Suprapubic skin (tissue), 4 donors: ENCODE measurements at places on chromosomes 13 and 19. TPM values are rescaled to one million over a fixed set of nuclear protein-coding genes. Genes with fewer than 3 reads are reported as not detected.

DNA sequence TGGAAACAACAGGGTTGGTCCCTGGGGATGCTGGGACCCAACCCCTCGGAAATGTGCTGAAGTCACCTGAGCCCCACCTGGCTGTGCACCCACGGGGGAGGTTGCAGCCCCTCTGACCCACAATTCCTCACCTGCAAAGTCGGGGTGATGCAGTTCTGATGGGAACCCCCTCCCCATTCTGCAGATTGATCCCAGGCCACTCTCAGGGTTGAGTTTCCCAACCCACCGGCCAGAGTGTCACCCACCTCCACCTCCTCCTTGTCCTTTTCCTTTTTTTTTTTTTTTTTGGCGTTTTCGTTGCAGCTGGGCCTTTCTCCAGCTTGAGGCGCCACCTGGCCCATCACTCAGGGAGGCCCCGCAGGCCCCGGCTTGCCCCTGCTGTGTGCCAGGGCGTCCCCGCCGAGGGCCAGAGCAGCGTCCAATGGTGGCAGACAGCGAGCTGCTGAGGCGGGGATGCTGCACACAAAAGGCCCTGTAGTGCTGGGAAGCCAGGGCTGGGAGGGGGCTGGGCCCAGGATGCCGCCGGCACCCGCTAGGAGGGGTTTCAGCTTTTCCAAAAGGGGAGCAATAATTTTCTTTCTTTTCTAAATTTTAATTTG, 4.6 kb downstream of the PIK3R2 start:
- H3K36me3 ChIP-seq, result peaks cover 6% of the 10 kb centered on the region
- H3K4me1 ChIP-seq, result peaks cover 77% of the 10 kb centered on the region
- DNase-seq, result no peak
- no peaks in the 10 kb centered on the region for H3K27me3 ChIP-seq
- H3K27ac ChIP-seq, result no peak overlapping the region

Gene GPR18
- total RNA-seq, result not detected

DNA sequence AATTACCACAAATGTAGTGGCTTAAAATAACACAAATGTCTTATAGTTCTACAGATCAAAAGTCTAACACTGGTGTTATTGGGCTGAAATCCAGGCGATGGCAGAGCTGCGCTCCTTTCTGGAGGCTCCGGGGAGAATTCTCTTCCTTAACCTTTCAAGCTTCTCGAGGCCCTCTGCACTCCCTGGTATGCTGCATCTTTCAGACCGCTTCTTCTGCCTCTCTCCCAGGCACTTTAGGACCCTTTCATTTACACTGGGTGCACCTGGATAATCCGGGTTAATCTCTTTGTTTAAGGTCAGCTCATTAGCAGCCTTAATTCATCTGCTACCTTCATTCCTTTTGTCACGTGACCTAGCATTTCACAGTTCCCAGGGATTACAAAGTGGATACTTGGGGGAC, 211.3 kb upstream of the RFC3 start:
- no peak overlapping the region for H3K27ac ChIP-seq
- no peaks in the 10 kb centered on the region for H3K4me1 ChIP-seq
- no peaks in the 10 kb centered on the region for H3K36me3 ChIP-seq
- no peak overlapping the region for H3K4me3 ChIP-seq

DNA sequence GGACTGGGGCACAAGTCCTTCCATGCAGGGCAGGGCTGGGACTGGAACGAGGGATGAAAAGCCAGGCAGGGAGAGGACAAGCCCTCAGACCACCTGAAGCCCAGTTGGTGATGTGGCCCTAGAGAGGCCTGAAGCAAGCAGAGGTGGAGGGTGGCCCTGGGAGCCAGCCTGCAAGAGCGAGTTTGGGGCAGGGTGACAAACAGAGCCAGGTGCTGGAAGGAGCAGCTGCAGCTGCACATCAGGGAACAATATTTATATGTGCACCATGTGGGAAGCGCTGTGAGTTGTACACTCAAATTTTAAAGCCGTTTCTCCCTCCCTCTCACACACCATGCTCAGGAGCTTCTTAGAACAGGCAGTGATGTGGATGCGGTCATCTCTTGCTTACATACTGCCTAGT, 67.8 kb downstream of the FGF9 start:
- no peaks in the 10 kb centered on the region for H3K36me3 ChIP-seq
- peaks cover 6% of the 10 kb centered on the region for H3K4me1 ChIP-seq
- H3K4me3 ChIP-seq, result no peak overlapping the region
- peaks cover 4% of the 10 kb centered on the region for H3K27me3 ChIP-seq
- DNase-seq, result no peak

GRCh38 chr19:55487924-55488687, at the start of gene SSC5D:
TSS of gene SSC5D (plus strand) at chr19:55488436. CDS start at chr19:55488590, 154 bp downstream.
- peaks cover 5% of the 10 kb centered on the region for H3K27me3 ChIP-seq
- H3K27ac ChIP-seq, result peak within 1 kb of the TSS; percentile 83
- H3K36me3 ChIP-seq, result peaks cover 3% of the 10 kb centered on the region

DNA sequence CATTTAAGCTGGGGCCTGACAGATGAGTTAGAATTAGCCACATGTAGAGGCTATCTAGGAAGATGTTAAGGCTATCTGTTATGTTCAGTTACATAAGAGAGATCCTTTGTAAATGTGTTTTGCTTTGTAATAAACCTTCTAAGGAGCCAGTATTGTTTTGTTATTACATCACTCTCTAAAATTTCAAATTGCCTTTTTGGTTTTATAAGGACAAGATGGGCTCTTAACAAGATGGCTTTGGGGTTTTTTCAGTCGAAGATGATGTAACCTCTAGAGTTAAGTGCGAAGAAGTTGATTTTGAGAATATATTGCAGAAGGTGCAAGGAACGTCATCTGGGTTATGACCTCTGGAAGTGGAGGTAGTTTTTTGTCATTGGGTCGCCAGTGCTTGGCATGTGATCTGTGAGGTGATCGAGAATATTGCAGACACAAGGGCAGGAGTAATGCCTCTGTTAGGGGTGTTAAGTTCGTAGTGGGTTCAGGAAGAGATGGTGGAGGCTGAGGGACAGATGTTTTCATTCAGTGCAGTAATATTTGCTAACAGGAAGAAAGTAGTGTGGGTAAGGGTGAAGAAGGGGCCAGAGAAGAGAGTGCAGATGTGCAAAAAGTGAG, 12.7 kb downstream of the LSM14A start:
- H3K4me1 ChIP-seq, result peaks cover 70% of the 10 kb centered on the region
- H3K27me3 ChIP-seq, result no peaks in the 10 kb centered on the region
- H3K27ac ChIP-seq, result no peak overlapping the region
- peaks cover 4% of the 10 kb centered on the region for H3K36me3 ChIP-seq

- H3K36me3 ChIP-seq, result no peaks in the 10 kb centered on the region
- H3K27ac ChIP-seq, result peak overlapping the region; percentile 89
- H3K4me1 ChIP-seq, result peaks cover 49% of the 10 kb centered on the region
- peak overlapping the region; percentile 32 for H3K4me3 ChIP-seq
- DNase-seq, result peak; percentile 80
Observed at GRCh38 chr19:3670796-3671679, 29.2 kb downstream of the PIP5K1C start.

DNA sequence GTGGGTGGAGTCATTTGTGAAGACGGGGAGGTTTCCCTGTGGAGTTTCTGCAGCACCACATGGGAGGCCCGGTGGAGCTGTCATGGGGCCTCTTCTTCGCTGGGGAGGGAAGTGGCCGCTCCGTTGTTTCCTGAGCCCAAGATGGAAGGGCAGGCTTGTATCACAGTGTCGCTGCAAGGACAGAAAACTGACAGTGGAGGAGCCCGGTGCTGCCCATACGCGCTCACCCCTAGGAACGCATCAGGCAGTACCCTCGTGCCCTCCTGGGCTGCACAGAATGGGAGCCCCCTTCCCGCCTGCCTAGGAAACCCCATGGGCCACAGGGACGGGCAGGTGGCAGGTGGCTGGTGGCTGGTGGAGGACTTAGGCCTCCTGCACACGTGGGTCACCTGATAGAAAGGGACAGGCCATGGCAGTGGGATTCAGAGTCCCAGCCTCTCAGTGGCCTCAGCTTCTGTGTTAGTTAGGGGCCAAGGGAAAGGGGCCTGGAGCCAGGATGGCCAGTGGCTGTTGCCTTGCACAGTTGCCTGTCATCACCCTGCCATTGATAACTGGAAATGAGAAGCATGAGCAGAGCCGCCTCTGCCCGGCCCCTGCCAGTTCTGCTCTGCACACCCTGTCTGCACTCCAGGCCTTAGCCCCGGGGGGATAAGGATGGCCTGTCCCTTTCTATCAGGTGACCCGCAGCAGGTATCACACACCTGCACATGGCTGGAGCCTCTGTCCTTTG, 7.6 kb downstream of the COL4A2 start:
- peaks cover 23% of the 10 kb centered on the region for H3K27me3 ChIP-seq
- H3K27ac ChIP-seq, result no peak overlapping the region
- H3K4me1 ChIP-seq, result peaks cover 11% of the 10 kb centered on the region
- H3K4me3 ChIP-seq, result no peak overlapping the region
- DNase-seq, result no peak

Gene SLC1A6
- 9.5 TPM for total RNA-seq

Gene THSD1
- 17.1 TPM for total RNA-seq

DNA sequence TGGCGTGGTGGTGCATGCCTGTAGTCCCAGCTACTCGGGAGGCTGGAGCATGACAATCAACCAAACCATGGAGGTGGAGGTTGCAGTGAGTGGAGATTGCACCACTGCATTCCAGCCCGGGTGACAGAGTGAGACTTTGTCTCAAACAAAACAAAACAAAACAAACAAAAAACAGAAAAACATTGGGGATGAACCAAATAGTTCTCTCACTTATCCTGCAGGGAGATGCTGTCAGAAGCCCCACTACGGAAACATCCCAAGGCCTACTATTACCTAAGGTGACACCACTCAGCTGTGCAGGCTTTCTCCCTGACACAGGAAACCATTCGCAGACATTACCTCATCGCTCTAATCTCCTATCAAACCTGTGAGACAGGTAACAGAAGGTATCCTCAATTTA, 113.5 kb downstream of the FOXO1 start:
- H3K4me1 ChIP-seq, result peaks cover 7% of the 10 kb centered on the region
- H3K4me3 ChIP-seq, result no peak overlapping the region

Gene NEK5
- 0.51 TPM for total RNA-seq

Gene ZNF416
- total RNA-seq, result 5.4 TPM
